ENCODE measurements at places on chromosomes 12 and 14. TPM values are rescaled to one million over a fixed set of nuclear protein-coding genes. Genes with fewer than 3 reads are reported as not detected.

SCN8A gene
- 0.22 TPM for total RNA-seq

PTPRB gene
- total RNA-seq = 0.07 TPM

GRCh38 chr14:22524784-22525161 lies 64.3 kb downstream of the DAD1 start:
- DNase-seq = no peak

GRCh38 chr12:100473716-100474150 lies at the start of gene NR1H4:
Gene NR1H4, plus strand, starts transcription at chr12:100473866. Its CDS starts 19,458 bp downstream, at chr12:100493324.
- no peak for DNase-seq

DNA sequence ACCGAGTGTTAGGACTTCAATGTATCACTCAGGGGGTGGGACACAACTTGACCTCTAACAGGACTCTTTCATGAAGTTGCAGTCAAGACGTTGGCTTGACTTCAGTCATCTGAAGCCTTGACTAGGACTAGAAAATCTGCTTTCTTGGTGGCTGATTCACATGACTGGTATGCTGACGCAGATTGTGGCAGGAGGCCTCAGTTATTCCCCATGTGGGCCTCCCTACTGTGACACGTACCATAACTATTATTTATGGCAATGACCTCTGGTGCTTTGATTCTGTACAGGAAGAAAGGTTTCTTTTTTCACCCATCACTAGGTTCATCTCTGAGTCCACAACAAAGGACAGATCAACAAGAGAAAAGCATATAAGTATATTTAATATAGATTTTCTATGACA lies 270.4 kb downstream of the NEDD1 start:
- no peak for DNase-seq
